ENCODE measurements at places on chromosomes 2 and 18.

- no peak for DNase-seq
Measured at GRCh38 chr2:120779781-120780283, 44.2 kb downstream of the GLI2 start.

DNA sequence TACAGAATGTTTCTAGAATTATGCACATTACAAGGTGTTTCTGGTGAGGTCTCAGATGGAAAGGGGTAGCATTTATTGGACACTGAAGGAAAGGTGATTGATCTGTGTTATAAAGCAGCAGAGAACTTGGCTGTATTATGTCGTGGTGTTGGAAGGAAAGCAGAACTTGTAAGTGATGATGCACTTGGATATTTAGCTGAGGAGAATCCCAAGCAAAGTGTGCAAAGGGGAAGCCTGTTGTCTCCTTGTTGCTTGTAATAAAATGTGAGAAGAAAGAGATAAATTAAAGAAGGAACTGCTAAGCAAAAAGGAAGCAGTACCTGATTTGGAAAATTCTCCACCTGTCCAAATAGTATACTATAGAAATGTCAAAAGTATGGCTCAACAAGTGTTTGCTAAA lies 12.2 kb upstream of the SCYGR5 start:
- no peak for DNase-seq

DNA sequence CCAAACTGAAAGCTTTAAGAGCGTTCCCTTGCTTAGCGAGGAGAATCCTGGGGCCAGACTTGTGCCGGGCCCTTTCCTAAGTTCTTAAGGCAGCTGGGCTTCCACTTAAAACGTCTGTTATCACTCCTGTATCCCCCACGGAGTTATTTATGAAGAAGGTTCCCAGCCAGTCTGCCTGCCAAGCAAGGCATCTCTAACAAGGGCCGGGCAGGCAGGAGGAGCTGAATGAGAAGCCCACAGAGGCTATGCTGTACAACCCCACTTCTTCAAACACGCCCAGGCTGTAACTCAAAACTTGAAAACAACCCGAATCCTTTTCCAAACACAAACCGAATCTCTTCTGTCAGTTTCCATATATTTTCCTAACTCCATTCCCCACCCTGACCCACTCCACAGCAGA lies 39.0 kb upstream of the ZFP36L2 start:
- no peak for DNase-seq

DNA sequence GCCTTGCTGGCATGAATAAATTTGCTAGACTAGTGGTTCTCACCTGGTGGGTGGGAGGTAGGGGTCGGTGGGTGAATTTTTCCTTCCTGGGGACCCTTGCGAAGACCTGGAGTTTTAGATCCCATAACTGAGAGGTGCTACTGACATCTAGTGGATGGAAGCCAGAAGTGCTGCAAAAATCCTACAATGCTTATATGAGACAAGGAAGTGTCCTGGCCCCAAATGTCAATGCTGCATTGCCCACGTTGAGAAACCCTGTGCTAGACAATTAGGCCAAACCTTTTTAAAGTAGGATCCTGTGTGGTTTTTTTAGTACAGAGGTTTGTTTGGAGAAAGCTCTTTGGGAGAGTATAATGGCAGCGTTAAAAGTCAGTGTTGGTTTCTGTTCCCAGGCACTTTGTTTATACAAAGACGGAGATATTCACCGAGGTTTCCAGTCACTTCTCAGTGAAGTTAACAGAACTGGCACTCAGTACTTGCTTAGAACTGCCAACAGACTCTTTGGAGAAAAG lies 9.6 kb downstream of the SERPINB8 start:
- DNase-seq, result no peak

GRCh38 chr2:30769481-30769780 lies 37.8 kb downstream of the CAPN13 start:
- no peak for DNase-seq

DNA sequence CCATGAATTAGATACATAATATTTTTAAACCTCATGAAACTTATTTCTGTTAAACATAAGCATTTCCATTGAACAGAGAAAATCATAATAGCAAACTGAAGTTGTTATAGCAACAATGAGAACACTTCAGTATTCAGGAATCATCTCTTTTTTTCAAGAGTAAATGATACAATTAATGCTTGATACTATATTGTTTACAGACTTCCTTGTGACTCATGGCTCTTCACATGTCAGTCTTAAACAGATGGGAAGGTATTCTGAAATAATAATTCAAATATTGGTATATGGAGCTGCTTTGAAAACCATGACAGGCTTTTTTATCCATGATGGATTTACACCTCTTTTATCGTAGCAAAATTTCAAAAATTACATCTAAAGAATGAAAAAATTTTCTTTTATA lies 226.5 kb upstream of the RBMS1 start:
- DNase-seq, result no peak

DNA sequence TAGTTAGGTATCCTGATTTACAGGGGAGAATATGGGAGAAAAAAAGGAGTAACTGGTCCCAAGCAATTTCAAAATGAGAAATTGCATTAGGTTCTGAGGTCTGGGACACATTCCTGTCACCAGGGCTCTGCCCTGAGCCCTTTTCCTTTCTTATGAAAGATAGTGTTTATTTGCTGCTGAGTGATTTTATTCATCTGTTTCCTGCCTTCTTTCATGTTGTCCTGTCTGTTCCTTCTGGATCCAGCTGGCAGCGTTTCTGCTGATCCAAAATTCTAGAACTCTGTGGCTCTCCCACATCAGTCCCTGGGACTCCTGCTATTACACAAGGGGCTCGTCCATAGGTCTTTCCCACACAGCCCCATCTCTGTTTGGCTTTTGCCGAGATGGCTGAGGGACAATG lies 519.1 kb upstream of the SALL3 start:
- DNase-seq, result no peak

GRCh38 chr2:85892216-85892944 lies 3.6 kb upstream of the ST3GAL5 start:
- no peak for DNase-seq

DNA sequence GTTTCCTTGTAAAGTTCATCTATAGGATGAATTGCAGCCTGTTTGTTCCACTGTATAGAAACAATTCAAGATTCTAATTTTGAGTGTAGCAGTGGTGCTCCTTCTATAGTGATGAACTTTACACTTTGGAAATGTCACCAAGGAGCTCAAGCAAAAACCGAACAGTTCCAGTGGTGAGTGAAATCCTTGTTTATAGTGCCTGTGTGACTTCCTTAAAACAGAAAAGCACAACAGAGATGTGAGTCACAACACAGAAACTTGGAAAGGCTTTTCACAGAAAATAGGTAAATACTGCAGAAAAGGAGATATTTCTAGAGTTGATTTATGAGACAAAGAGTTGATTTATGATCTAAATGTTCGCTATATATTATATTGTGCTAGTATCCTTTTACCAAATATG lies 482.0 kb downstream of the PTPRM start:
- DNase-seq, result no peak

GRCh38 chr2:3044587-3045317 lies 332.9 kb downstream of the EIPR1 start:
- DNase-seq, result no peak

GRCh38 chr2:111912547-111912946 lies 14.1 kb downstream of the MERTK start:
- DNase-seq, result no peak

DNA sequence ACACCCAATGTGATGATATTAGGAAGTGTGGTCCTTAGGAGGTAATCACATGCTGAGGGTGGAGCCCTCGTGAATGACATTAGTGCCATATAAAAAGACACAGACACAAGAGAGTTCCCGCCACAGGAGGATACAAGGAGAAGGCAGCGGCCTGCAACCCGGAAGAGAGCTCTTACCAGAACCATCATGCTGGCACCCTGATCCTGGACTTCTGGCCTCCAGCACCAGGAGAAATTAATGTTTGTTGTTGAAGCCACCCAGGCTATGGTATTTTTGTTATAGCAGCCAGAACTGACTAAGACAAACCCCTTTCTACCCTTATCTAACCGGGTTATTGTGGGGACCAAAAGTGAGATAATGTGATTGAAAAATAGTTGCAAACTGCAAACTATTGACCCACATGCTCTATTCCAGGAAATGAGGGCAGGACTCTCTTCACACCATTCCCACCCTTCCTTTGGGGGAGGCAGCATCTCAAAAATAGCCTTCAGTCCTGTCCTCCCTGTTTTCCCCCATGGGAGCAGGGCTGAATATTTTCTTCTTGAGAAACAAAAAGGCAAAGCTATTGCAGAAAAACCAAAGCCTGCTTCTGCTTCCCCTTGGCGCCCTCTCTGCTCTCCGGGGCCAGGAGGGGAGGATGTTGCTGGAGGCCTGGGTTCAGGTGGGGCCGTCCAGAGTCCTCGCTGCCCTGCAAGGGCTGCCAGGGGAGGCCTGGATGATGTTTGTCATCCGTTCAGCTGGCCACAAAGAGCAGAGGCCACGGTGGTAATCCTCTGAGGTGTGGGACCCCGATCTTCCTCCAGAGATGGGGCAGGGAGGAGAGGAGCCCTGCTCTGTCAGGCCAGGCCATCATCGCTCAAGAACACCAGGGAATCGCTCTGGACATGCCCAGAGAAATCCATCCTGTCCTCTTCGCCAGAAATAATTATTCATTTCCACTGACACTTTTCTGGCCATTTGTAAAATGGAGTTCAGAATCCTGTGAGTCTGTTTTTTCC lies 73.8 kb upstream of the HAAO start:
- no peak for DNase-seq

- DNase-seq, result no peak
Measured at GRCh38 chr2:40725950-40726349, 274.1 kb upstream of the SLC8A1 start.

- DNase-seq, result no peak
Measured at GRCh38 chr2:79219383-79219988, 59.9 kb upstream of the REG3A start.

GRCh38 chr2:178908810-178909209 lies 101.6 kb upstream of the TTN start:
- no peak for DNase-seq

GRCh38 chr2:164597983-164598382 lies 23.3 kb downstream of the GRB14 start:
- DNase-seq, result no peak

- no peak for DNase-seq
Measured at GRCh38 chr2:161990036-161990435, 84.0 kb downstream of the DPP4 start.

Measured in stimulated activated CD8-positive, alpha-beta memory T cell treated with anti-CD3 and anti-CD28 coated beads, Interleukin-7, amount 100 ng/mL, for 4 hours (primary cell).